ENCODE measurements at places on chromosomes 11 and 22.

- DNase-seq: no peak
These were observed 13.0 kb upstream of the OR6A2 start for GRCh38 chr11:6812390-6813005.

DNA sequence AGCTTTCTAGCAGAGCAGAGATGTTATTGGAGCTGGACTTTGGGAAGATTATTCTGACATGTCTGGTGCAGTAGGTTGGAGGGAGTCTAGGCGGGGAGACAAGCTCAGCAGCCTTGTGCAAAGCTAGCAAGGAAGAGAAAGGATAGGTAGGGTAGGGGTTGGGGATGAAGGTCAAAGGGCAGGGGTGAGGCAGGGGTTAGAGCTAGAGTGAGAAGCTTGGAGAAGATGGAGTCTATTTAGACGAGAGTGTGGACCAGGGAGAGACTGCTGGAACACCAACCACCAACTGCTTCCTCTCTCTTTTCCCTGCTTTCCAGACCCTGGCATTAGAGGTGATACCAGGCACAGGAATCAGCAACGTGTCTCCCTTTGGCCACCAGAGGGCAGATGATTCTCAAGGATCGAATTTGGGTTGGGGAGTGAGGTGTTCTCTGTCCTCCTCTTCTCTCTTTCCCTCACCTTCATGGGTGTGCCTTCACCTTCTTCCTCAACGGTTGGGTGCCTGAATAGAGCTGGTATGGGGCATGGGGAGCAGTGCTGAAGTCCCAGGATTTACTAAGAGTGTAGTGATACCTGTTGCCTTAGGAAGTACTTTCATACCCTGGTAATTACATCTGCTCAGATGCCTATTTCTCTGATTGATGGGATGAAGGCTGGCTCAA is 1.8 kb upstream of the MARK2 start:
- no peak for DNase-seq

DNA sequence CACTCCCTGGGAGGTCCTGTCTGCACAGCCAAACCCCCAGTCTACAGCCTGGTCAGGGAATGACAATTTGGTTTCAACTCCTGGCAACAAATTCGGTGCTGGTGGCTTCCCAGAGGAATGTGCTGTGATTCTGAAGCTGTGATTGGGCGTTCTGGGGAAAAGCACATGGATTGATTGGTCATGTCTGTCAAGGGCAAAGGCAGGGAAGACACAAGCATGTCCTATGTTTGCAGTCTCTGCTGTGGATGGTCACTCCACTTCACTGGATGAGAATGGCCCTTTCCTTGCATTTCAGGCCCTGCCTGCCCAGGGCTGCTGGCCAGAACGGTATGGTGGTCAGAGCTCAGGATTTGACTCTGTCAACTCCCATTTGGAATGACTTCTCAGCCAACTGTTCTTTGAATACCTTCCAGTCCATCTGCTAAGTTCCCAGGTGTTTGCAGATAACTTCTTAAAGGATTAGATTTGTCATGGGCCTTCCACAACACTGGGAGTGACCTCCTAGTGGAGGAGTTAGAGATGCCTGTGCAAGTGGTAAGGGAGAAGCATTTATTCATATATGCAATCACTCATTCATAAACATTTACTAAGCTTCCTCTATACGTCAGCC is 42.7 kb downstream of the SGSM1 start:
- no peak for DNase-seq

GRCh38 chr11:27795955-27796861 is 96.0 kb upstream of the BDNF start:
- no peak for DNase-seq

- no peak for DNase-seq
These were observed 3.0 kb downstream of the CDKN1C start for GRCh38 chr11:2882396-2883110.

- no peak for DNase-seq
These were observed 35.0 kb downstream of the MAFF start for GRCh38 chr22:38236786-38237185.

DNA sequence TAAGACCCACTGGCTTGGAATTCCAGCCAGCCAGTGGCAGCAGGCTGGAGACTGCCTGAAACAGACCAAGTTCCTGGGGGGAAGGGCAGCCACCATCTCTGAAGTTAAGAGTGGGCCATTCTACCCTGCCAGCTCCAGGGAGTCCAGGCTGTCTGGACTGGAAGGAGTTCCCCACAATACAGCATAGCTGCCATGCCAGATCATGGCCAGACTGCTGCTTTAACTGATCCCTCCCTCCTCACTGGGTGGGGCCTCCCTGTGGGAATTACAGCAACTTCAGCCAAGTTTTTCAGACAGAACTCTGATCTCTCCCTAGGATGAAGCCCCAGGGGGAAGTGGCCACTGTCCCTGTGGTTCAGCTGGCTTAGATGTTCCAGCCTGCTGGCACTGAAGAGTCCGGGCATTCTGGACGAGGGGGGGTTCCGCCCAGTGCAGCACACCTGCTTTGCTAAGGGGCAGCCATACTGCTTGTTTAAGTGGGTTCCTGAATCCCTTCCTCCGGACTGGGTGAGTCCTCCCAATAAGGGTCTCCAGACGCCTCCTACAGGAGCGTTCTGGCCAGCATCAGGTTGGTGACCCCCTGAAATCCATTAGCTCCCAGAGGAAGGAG is 455.4 kb downstream of the DLG2 start:
- DNase-seq: no peak
